Fibroblast of lung (primary cell): ENCODE measurements at places on chromosomes 2 and 18.

GRCh38 chr18:58254873-58255511 is 211.0 kb downstream of the NEDD4L start:
- DNase-seq: peak; percentile 28

DNA sequence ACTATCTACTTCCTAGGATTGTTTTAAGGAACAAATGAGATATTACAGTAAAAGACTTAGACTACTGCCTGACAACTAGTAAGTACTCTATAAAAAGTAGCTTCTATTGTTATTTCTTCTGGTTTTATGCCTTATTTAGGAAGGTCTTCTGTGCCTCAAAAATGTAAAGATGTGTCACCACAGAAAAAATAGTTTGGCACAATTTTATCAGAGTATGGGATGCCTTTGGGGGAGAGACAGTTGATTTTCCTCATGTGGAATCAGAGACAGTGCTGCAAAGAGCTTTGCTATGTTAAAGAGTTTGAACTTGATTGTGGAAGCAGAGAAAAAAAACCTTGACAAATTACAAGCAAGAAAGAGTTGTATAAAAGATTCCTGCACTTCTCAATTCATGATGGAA is 98.4 kb downstream of the EHBP1 start:
- DNase-seq: no peak

GRCh38 chr2:145530653-145531052 is 1010.7 kb upstream of the ZEB2 start:
- no peak for DNase-seq

- no peak for DNase-seq
Measured at GRCh38 chr2:159606287-159606686, 10.1 kb downstream of the BAZ2B start.

GRCh38 chr2:128615571-128615970 is 296.9 kb upstream of the HS6ST1 start:
- DNase-seq: no peak

DNA sequence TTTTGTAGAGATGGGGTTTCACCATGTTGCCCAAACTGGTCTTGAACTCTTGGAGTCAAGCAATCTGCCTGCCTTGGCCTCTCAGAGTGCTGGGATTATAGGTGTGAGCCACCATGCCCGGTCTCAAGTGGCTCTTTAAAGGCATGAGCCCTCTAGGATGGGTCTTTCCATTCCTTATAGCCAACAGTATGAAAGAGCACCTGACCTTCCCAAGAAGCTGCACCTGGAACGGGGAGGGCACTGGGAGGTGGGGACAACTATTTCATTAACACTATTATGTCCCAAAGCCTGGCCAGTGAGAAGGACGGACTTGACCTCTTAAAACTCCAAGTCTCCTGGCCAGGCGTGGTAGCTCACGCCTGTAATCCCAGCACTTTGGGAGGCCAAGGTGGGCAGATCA is 149.7 kb downstream of the ZFP36L2 start:
- no peak for DNase-seq

DNA sequence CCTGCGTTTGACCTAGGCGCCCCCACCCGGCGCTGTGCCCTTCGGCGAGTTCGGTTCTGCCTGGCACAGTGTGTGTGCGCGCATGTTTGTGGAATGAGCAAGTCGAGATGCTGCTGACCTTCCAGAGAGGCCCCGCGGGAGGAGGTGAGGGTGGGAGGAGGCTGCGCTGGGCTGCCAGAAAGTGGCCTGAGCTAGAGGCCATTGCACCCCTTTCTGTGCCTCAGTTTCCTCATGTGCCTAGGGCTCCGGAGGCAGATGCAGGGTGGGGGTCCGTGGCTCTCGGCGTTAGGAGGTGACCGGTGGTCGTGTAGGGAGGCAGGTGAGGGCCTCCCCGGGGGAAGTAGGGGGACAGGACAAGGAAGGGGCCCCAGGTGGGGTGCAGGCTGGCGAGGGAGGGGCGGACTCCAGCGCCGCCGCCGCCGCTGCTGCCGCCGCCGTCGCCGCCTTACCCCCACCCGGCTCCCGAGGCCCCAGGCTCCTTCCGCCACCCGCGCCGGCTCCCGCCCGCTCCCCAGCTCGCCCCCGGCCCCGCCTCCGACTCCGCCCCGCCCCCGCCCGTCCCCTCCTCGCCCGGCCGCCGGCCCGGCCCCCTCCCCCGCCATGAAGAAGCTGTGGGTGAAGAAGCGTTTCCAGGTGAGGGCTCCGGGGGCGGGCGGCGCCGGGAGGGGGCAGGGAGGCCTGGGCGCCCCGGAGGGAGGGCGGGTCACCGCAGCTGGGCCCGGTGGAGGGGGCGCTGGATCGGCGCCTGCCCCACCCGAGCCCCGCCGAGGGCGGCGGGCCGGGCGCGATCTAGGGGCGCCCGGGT is 7.0 kb downstream of the SPEG start:
- DNase-seq: peak; percentile 69

DNA sequence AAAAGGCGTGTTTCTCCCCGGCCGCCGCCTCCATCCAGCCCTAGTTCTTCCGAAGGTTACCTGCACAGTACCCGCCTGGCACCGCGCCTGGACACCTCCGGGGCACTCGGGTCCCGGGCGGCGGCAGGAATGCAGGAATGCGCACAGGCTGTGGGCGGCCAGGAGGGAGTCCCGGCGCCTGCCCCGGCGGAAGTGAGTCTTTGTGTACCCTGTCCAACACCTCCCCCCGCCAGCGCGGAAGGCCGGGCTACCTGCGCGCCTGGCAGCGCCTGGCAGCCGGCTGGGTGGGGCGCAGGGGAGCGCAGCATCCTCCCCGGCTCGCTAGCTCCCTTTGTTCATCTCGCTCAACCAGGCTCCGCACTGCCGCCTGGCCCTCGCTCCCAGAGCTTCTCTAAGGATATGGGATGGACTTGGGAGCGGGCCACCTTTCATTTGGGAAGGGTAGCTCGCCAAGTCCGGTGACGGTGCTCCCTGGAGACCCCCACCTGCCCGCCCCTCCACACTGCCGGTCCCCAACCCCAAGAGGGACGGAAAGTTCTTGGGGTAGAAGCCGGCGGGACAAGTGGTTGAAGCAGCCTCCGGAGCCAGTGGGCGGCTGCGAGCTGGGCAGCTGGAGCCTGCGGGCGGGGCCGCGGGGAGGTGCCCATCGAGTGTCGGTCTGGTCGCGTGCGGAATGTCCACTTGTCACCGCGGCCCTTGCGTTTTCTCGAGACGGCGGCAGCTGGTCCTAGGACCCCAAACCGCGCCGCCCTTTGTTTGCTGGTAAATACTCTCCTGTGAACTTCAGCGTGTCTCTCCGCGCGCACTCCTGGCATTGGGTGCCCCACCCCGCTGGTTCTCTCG is 1.2 kb upstream of the ST6GAL2 start:
- DNase-seq: peak; percentile 25

GRCh38 chr18:79971211-79971952 is 6.9 kb downstream of the HSBP1L1 start:
- DNase-seq: no peak

DNA sequence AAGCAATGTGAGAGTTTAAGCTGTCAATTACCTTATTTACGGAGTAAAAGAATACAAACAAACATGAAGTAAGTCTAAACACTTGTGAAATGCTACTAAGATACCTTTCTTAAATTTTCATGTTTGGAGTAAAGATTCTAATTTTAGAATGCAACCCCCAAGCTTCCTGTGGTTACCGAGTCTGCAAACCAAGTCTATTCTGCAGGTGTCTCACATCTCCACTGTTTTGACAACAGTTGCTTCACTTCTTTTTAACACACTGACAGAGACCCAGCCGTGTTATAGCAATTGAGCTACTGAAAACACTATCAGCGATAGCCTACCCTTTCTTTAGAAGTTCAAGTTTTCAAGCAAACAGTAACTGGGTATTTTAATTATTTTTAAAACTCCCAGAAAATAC is 608.3 kb downstream of the ERBB4 start:
- peak; percentile 5 for DNase-seq

DNA sequence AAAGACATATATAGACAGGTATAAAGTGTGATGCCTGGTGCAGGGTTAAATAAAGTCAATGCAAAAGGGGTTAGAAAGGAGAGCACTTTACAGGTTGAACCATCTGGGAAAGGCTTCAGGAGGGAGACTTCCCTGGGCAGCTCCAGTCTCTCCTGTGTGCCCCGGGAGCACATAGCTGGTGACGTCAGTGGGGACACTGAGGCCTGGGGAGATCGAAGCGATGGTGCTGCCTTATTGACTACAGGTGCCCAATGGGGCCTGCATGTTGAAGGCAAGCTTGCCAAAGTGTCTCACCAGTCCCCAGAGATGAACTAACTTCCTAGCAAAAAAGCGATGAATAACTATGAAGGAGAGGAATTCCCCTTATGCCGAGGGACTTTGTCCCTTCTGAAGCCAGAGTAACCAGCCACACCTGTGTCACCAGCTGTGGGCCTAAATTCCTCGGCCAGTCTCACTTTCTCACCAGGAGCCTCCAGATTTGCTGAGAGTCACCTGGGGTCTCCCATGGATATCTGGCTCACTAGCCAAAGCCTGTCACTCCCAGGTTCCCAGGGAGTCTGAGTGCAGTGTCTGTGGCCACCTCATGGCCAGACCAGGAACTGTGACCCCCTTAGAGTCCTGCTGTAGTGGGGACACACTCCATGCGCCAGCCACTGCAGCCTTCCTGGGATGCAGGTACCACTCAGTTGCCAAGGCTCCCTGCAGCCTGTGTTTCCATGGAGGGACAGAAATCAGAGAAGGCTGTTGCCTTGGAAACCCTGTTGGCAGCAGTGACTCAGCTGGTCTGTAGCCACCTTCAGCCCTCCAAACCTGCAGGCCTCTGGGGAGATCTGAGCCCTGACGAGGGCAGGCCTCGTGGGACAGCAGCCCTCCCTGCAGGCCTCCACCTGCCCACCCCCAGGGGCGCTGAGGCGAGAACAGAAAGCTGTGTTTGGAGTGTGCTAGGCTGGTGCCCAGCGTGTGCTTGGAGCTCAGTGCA is 128.7 kb downstream of the CTIF start:
- DNase-seq: no peak

DNA sequence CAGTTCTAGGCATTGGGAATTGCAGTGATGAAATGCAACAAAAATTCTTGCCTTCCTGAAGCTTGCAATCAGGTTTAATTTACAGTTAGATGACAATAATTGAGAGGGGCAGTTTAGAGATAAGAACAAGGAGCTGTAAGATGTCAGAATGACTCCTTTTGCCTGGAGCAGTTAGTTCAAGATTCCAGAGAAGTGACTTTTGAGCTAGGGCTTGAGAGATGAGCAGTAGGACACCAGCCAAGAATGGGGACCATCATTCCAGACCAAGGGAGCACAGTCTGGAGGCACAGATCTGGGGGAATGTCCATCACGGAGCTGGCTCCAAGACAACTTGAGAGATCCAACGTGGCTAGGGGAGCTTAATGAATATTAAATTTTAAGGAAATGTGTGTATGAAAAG is 26.8 kb downstream of the CACNB4 start:
- DNase-seq: no peak

- DNase-seq: no peak
Measured at GRCh38 chr2:58398406-58398805, 157.3 kb upstream of the FANCL start.

- no peak for DNase-seq
Measured at GRCh38 chr2:230678451-230678850, 34.2 kb upstream of the CAB39 start.

GRCh38 chr18:35460736-35461161 is 37.0 kb downstream of the INO80C start:
- peak; percentile 49 for DNase-seq

DNA sequence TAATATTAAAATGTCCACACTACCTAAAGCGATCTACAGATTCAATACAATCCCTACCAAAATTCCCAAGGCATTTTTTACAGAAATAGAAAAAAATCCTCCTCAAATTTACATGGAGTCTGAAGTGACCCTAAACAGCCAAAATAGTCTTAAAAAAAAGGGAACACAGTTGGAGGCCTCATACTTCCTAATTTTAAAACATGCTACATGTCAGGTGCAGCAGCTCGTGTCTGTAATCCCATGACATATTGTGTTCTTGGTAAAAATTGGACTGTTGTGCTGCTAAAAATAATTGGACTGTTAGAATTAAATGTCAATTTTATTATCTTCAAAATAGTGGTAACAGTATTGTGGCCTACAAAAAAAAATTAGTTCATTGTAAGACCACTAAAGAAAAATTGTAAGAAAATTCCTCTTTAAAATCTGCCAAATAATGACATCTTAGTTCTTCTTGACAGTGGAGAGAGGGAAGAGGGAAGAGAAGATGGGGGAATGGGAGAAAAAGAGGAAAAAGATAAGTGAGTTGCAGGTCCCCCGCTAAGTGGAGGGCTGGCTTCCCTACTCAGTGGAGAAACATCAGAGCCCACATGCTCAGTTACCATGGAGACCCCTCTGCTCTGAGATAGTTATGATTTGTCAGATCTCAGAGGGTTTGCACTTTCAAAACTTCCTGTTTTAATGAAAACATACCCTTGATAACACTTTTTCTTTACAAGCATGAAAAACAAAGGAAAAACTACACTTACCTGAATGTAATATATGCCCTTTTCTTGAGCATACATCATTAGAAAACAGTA is 46.5 kb downstream of the UNC50 start:
- no peak for DNase-seq

- DNase-seq: no peak
Measured at GRCh38 chr18:58158008-58158407, 114.0 kb downstream of the NEDD4L start.

- no peak for DNase-seq
Measured at GRCh38 chr2:65000644-65001043, 11.4 kb downstream of the SLC1A4 start.

- no peak for DNase-seq
Measured at GRCh38 chr2:13030606-13031005, 313.9 kb downstream of the TRIB2 start.

DNA sequence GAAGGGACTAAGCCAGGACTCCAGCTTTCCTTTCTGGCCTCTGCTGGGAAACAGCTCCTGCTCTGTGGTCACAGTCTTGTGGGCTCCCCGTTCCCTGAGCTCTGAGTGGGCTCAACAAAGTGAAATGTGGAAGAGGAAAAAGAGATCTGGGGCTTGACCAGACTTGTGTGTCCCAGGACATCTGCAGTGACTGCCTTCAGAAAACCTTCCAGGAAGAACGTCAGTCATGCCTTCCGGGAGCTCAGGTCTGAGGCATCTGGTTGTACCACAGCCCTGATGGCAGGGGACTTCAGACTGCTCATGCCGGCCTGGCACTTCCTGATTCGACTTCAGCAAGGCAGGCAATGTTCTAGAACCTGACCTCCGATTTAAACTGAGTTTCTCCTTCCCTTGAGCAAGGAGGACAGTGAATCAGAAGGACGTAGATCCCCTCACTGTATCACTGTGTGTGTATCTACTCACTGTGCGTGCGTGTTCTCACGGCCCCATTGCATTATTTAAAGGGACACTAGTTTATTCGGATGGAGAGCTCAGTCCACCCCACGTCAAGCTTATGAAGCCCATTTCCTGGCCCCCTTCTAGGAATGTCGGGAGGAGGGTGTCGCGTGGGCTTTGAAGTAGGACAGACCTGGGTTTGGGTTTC is 548 bp upstream of the FBLN7 start:
- DNase-seq: peak; percentile 3
